ENCODE measurements at places on chromosomes 5 and 9.

GRCh38 chr5:160237571-160238093 lies 8.3 kb downstream of the FABP6 start:
- DNase-seq = no peak

DNA sequence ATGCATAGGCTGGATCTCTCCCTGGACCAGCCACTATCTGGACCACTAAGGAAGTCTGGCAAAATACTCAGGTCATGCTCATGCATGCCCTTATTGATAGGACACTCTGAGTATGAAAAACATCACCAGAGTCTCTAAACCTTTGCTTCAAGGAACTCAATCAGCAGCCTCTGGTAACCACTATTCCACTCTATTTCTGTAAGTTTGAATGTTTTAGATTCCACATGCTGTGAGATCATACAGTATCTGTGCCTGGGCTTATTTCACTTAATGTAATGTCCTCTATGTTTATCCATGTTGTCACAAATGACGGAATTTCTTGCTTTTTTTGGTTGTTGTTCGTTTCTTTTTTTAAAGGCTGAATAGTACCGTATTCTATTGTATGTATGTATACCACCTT lies 68.3 kb downstream of the TARS1 start:
- DNase-seq = no peak

DNA sequence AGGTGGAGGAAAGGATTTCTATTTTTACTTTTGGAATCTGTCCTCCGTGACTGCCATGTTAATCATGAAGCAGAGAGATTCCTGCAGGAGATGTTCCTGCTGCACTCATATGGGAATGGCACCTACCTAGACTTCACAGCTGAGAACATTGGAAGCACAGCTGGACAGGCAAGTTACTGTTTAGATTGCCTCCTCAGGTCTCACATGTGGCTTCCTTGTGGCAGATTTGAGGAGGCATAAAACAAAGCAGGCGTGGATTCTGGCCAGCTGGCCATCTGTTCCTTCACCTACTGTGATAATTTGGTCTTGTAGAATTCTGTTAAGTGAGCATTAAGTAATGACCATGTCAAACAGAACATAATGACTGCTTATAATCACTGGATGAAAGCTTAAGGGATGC lies 193.4 kb downstream of the EDIL3 start:
- no peak for DNase-seq

DNA sequence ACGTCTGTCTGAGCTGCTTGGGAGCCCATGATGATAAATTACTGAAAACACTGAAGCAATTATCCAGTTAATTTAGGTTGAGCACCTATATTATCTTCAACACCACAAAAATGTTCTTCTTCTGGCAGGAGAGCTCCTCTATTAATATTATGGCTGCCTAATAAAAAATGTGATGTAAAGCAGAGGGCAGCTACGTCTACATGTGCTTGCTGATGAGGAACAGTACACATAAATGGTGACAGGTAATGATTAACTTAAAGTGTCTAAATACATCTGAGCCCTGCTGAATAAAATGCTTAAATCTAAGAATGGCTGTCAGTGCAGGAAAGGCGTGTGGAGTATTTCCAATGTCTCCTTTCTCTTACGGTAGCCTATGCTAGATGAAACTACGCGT lies 131.3 kb upstream of the NR3C1 start:
- DNase-seq = no peak

- no peak for DNase-seq
Observed at GRCh38 chr9:131030239-131031004, 21.4 kb downstream of the LAMC3 start.
